T-helper 1 cell (primary cell): ENCODE measurements at places on chromosomes 2 and 18.

DNA sequence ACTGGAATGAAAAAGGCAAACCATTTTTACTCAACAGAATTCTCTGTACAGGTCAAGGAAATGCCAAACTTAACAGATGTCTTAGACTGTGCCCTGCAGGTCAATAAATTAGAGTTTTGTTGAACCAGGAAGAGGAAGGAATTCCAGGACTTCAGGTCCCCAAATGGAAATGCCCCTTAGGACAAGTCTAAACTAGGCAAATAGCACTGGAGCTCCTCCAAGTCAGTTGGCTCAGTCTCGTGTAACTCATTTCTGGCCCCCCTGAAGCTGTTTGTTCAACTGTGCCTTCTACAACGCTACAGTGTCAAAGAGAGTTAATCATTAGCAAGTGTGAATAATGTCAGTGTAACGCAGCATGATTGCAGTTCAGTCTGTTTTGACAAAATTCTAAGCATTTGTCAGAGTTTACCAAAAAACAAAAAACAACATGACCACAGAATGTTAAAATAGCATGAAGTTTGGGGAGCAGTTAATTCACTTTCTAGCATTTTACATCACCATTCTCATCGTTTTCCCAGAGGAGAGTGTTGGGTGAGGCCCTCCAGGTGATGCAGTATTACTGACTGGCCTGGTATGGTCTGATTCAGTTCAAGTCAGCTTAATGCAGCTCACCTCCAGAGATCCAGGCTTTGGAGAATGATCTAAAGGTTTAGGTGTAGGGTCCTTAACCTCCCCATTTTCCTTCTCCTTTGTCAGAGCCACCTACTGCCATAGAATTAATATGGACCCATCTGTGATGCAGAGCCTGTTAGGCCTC, 108.1 kb downstream of the AQP4 start:
- DNase-seq = no peak

DNA sequence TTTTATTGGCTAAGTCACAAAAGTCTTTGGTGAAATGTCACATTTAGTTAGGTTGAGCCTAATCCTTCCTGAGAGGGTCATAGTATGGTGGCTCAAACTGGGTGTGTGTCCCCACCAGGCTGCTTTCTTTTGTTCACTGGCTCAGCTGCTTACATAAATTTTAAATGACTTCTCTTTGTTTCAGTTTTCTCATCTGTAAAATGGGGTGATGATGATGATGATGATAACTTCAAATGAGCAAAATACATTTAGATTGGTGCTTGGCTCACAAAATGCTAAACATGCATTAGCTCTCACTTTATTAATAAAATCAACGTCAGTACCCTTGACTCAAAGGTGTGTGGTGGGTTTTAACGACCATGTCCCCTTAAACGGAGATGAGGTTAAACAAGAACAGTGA, 7.2 kb upstream of the TAF1B start:
- no peak for DNase-seq

DNA sequence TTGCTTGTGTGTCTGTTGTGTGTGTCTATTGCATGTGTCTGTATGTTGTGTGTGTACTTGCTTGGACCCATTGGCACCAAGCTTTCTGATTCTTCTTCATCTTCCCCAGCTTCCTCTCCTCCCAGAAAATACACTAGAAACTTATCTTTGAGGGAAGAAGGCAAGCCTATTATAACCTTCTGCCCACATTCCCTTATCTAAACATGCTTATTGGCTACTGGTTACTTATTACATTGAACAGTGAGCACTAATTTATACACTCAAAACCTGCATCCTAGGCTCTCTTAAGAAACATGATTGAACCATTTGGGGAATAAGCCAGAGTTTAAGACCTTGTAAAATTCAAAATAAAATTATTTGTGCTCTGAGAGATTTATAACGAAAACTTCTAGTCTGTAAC, 26.5 kb downstream of the SLC9A4 start:
- no peak for DNase-seq

DNA sequence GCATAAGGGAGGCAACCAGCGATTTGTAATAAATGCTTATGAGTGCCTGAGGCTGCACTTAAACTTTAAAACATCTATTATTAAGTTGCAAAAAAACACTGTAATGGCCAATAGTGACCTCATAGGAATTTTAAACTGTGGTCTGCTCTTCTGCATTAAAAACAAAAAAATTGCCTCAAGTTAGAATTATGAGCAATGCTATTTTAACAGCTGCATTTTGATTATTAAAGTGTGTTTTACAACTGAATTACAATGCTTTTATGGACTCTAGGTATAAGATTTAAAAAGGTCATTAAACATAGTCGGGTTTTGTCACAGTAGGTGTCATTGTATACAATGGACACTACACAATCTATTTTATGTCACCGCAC, 528.7 kb upstream of the FANCL start:
- no peak for DNase-seq

GRCh38 chr2:225739328-225739727, 339.8 kb downstream of the NYAP2 start:
- no peak for DNase-seq

DNA sequence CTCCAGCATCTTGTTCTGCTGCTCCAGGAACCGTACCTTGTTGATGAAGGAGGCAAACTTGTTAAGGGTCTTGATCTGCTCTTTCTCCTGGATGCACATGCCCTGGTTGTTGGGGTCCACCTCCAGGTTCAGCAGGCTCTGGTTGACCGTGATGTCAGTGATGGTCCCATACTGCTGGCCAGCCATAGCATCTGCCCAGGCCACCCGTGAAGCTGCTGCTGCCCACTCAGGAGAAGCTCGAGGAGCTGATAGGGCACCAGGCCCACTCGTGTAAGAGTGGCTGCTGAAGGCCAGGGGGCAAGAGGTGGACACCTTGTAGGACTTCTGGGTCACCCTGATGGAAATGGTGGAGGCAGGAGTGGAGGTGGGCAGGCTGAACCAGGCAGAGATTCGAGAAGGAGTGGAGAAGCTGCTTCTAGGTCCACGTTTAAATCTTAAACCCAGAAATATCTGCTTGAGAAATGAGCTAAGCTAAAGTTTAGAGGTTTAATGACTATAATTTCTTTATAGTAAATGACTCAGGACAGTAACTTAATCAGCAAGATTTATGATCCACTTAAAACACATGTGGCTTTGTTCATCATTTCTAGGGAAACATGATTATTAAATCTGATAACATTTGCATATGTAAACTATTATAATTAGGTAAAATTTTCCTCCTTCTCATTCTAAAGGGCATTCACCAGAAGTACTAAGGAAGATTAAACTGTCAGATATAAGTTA, 358.7 kb upstream of the SETBP1 start:
- DNase-seq = no peak

GRCh38 chr2:46252891-46253659, 44.1 kb upstream of the EPAS1 start:
- no peak for DNase-seq

DNA sequence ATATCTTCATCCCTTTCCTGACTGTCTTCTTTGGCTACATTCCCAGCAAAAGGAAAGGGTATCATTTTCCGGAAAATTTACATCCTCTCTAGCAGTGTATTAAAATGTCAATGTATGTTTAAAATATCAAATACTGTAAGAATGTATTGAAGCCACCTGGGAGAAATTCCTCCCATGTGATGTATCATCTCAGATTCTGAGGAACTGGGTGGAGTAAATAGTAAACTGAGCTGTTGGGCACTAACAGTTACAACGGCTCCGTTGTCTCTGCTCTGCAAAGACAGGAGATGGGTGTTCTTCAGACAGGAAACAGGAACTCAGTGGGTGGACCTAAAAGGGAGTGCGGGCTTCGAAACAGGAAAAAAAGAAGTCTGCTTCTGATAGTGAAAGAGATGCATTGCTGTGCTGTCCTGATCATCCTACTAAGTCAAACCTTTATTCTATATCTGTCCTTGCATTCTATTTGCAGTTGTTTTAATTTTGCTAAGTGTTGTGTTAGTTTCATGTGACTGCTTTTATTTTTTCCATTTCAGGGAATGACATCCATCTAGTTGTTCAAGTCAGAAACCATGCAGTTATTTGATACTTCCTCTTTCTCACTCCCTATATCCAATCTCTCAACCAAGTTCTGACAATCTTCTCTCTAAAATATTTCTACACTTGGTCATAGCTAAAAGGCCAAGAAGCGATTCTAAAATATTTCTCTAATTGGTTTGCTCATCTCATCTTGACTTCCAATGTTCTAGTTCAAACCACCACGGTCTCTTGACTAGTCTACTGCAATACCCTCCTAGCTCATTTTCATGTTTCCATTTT, 19.4 kb downstream of the DOK1 start:
- no peak for DNase-seq

GRCh38 chr18:50992351-50992762, 24.5 kb downstream of the ELAC1 start:
- no peak for DNase-seq

GRCh38 chr2:23627236-23628009, 242.4 kb downstream of the KLHL29 start:
- no peak for DNase-seq

DNA sequence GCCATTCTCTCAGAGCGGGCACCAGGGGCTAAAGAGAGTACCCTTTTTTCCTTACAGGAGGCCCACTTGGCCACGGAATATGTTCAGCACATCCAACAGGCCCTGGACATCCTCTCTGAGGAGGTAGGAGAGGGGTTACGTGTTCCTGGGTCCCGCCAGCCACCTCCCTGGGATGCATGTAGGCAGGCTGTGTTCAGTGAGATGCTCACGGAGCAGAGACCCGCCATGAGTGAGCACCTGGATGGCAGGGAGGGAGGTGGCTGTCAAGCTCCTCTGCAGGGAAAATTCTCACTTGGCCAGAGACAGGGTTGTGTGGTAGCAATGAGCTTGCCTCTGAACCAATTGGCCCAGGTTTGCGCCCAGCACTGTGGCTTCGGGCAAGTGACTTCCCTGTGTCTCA, 123.1 kb upstream of the PPP1CB start:
- no peak for DNase-seq

GRCh38 chr2:48140586-48140985, 234.3 kb upstream of the FBXO11 start:
- no peak for DNase-seq

DNA sequence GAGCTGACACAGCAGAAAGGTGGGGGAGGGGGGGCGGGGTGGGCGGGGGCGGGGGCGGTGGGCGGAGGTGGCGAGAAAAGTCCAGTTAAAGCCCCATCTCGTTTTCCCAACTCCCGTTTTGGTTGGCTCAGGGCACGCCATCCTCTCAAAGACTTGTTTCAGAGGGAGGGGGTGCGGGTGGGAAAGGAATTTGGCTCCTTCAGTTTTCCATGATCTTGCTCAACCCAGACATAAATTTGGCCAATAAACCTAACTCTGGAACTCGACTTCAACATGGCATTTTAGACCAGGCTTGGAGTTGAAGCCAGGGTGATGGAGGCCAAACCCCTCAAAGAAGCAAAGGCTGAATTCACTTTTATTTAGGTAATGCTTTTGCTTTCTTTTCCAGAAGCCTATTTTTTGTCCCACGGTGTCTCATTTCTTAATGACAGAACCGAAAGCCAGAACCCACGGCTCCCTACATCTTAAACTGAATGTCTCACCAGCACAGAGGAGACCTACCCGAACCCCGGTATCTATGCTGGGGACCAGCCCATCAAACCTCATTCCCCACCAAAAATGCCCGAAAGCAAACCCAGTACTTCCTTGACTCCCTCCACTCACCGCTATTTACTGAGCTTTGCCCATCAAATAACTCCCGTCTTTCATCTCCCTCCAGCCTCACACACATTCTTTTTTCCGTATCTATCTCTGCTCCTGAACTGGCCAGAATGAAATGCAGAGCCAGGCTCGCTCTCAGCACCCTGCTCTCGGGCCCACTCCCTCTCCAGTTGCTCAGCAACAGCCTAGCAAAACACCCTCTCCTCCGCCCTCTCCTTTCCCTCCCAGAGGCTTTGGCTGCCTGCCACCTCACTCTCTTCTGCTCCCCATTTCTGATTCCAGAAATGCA, 4.3 kb downstream of the IGFBP5 start:
- DNase-seq = no peak

DNA sequence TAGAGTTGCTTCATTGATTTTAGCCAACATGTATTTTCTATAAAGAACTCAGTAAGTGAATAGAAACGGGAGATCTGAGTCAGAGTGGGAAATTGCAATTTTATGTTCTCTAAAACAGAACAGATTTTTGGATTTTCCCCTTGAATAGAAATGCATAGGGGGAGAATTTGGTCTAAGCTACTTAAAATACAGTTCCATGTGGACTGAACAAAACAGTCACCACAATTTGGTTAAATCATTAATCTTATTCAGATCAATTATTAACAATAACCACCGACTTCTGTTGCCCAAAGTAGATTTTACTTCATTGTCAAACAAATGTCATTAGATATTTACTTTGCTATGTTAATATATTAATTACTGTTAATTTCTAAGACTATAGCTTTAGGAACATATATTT, 107.7 kb downstream of the SCG2 start:
- no peak for DNase-seq

- DNase-seq = no peak
Observed at GRCh38 chr2:202479090-202479489, 103.0 kb downstream of the BMPR2 start.

GRCh38 chr2:145416640-145417039, 896.7 kb upstream of the ZEB2 start:
- no peak for DNase-seq

DNA sequence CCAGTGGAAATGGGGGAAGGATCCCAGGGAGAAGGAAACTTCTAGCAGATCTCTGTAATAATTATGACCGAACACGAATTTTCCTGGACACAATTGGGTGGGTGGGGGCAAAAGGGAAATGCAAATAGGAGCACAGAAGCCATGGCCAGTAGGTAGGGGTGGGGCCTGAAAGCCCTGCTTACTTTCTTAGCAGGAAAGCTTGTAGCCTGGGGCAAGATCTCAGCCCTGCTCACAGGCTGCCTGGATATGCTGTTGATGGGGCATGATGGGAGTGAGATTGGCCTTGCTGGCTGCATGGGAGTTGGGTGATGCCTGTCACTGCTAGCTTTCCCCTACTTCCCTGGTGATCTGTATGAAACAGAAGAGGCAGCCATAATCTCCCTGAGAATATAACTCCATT, 45.9 kb upstream of the SPOPL start:
- DNase-seq = no peak

GRCh38 chr2:8389431-8390108, 292.3 kb upstream of the ID2 start:
- no peak for DNase-seq

DNA sequence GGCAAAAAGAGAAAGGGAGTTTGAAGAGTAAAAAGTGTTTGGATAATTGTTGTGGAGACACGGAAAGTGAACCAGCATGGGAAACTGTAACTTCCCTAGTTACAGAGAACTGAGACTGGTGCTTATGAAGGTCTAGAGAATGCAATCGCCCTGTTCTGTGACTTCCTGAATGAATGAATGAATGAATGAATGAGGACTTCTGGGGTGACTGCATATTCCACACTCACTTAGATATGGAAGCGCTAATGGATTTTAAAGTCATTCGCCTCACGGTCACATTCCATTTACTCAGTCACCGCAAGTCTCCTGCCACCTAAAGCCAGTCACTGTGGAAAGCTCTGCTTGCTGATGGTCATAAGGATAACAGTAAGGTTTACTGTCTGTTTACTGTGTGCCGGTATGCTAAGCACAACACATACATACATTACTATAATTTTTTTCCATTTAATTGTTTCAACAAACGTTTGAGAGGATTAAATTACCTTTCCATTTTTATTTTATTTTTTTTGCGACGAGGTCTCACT, 138.2 kb downstream of the CABLES1 start:
- DNase-seq = no peak
